NCI-H1930 (cell line): ENCODE measurements at places on chromosomes 6 and 20.

DNA sequence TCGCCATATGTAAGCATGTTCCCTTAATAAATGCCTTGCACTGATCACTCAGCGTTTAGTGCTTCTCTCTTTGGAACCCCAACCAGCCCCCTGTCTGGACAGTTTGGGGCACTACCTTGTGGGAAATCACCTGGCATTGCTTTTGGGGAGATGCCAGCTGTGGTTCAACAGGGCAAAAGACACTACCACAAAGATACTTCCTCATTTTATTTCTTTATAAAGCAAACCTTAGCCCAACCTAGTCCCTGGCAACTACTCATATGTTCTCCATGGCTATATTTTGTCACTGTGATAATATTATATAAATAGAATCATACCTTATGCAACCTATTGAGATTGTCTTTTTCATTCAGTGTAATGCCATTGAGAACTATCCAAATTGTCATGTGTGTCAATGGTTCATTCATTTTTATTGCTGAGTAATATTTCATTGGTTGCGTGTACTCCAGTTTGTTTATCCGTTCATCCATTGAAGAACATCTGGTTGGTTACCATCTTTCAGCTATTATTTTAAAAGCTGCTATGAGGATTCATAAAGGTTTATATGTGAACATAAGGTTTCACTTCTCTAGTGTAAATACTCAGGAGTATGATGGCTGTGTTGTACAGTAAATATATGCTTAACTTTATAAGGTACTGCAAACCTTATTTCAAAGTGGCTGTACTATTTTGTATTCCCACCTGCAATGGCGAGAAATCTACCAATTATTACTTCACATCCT is 114.8 kb downstream of the MOXD1 start:
- no peak for DNase-seq

DNA sequence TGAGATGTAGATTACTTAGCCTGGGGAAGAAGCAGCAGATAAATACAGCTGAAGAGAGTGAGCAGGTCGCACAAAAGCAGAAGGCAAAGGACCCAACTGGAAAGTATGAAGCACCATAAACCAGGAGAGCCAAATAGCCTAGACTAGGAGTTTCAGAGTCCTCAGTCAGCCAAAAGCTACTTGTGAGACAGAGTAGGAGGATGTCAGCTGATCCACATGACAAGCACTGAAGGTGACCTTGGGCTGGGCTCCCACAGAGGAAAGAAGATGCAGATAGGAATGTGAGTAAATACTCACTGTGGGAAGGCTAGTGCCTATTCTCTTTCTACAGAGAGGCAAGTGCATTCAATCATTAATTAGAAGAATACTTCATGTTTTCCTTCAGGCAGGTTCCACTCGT is 274.0 kb upstream of the POU3F2 start:
- DNase-seq, result no peak

DNA sequence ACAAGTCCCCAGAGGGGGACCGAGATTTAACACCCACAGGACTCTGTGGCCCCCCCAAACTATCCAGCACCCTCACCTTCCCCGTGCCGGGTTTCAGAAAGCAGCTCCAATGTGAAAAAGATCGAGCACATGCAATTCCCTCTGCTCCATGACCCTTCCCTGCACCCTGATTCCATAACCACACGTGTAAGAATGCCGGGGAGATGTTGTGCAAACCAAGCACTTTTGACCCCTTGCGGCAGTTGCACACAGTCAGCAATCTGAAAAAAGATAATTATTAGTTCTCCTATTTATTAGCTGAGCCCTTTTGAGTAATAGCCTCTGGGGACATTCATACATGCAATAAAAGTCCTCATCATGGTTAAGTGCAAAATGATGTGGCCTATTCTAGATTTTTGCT is 13.0 kb downstream of the FOXQ1 start:
- DNase-seq, result no peak

DNA sequence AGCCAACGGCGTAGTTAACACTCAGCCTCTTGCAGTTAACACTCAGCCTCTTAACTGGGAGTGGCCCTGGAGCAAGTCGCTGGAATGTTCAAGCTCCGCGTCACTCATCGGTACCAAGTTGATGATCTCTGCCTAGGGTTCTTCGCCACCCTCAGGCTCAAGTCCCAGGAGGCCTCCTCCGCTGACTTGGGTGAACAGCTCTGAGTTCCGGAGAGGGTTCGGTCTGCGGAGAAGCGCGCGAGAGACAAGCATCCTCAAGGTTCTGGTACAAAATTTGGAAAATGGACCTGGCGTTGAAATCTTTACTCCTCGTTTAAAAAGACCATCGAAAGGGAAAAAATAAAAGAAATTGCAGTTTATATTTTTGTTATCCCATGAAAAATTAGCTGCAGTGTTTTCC is 876 bp upstream of the DSP start:
- DNase-seq, result no peak

DNA sequence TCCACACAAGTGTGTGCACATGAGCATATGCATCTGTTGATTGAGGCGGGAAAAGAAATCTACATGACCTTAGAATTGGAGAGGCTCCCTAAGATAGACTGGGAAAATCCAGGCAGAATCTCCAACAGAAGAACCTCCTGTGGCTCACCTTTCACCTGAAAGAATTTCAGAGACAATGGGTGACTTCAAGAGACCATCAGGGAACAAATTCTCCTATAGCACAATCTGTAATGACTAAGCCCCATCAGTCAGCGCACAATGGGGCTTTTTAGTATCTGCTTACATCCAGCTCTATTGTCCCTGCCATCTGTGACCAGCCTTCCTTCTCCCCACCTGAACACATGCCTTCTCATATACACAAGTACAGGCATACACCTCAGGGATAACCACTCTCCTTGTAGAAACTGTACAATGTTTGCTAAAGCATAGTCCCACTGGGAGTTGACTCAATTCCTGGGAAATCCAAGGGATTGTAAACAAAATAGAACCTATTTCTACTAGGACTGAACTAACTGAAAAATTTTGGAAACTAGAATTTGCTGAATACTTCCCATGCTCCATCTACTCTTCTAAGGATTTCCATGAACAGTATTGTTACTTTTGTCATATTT is 150.8 kb upstream of the STXBP5 start:
- DNase-seq, result no peak

DNA sequence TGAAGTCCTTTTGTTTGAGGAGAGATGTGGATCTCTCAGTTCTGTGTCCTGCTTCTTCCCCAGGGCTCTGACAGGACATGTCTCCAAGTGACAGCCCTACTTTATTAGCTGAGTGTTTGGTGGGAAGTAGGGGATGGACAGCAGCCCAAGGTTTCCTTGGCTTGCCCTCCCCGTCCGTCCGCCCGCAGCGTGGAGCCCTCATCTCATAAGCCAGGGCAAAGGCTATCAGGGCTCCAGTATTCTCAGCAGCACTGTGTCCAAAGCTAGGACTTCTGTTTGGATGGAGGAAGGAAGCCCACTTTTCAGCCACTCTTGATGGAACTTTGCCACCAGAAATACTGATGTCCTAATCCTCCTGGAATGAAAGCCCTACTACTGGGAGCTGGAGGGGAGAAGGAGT is 13.6 kb downstream of the CDC5L start:
- no peak for DNase-seq

GRCh38 chr6:151387175-151387970 is 4.0 kb downstream of the ZBTB2 start:
- no peak for DNase-seq

GRCh38 chr6:127198549-127198948 is 68.1 kb upstream of the RNF146 start:
- DNase-seq, result no peak

GRCh38 chr20:61937146-61937962 is 128.3 kb downstream of the TAF4 start:
- DNase-seq, result no peak

DNA sequence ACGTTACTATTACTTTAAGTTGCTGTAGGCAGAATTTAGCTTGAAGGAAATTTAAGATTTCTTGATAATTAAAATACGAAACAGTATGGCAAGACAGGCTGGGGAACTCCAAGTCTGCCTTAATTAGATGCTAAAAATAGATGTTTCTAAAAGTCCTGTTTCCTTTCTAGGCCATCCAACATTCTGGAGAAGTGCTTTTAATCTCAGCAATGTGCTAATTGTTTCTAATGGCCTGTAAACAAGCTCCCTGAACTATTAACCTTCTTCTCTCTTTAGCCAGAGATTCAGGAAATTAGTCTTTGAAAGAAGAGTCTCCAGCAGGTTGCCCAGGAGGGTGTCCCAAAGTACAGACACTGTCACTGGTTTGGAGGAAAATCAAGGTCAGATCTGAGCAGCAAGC is 677.3 kb upstream of the AGPAT4 start:
- no peak for DNase-seq

GRCh38 chr20:31661625-31662371 is 24.1 kb downstream of the COX4I2 start:
- peak; percentile 80 for DNase-seq

GRCh38 chr20:57657535-57658446 is 37.6 kb upstream of the ZBP1 start:
- no peak for DNase-seq
